ENCODE measurements at places on chromosomes 16 and 17.

GRCh38 chr17:21039839-21040575, 2.8 kb downstream of the USP22 start:
- peak; percentile 49 for DNase-seq

- no peak for DNase-seq
Observed at GRCh38 chr17:35052780-35053179, 10.7 kb downstream of the RFFL start.

- peak; percentile 79 for DNase-seq
Observed at GRCh38 chr17:412211-413015, 59.8 kb upstream of the RPH3AL start.

DNA sequence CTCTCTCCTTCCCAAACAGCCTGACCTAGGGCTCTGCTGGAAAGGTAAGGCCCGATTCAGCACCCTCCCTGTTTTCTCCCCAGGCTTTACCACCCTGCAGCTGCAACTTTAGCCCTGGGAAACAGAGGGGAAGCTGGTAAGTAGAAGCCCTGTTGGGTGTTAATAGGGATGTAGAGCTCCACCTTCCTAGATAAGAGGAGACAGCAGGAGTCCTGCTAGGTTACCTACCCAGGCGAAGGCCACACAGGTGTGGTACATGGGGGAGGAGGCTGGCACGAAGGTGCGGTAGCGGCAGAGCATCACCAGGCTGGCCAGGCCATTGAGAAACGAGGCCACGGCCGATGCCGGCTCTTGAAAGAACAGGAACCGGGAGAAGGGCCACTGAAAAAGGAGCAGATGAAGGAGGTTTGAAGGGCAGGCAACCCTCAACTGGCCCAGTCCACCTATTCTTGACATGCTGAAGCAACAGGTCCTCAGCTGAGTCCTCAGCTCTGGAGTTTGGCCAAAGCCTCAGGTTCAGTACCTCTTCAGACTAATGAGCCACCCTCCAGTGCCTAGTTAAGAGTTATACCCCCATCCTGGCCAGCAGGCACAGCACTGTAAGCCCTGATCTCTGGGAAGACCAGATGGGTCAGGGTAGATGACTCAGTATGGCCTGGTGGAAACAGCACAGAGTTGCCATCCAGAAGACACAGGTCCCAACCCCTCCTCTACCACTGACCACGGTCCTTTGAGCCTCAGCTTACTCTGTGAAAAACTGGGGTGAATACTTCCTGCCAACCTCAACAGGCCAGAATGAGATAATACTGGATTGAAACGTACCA, 3.3 kb downstream of the PGAP3 start:
- no peak for DNase-seq

DNA sequence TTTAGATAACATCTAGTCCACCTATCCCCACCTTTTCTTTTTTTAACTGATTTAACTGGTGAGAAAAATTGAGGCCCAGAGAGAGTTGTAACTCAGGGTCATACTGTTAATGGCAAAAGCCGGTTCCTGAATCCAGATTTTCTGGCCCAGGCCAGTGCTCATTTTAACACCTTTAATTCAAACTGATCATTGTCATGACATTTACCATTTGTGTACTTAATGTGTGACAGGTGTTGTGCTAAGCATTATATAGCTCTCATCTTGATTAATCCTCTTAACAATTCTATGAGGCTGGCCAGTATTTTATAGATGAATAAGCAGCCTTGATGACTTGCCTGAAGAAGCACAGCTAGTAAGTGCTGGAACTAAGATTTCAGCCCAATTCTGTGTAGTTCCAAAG, 14.4 kb downstream of the RHOT1 start:
- no peak for DNase-seq

GRCh38 chr17:8785547-8786413, 13.4 kb downstream of the MFSD6L start:
- peak; percentile 45 for DNase-seq

- DNase-seq, result no peak
Observed at GRCh38 chr17:62708587-62708986, 81.1 kb downstream of the MRC2 start.

- no peak for DNase-seq
Observed at GRCh38 chr17:36602030-36602748, 806 bp downstream of the MRM1 start.

DNA sequence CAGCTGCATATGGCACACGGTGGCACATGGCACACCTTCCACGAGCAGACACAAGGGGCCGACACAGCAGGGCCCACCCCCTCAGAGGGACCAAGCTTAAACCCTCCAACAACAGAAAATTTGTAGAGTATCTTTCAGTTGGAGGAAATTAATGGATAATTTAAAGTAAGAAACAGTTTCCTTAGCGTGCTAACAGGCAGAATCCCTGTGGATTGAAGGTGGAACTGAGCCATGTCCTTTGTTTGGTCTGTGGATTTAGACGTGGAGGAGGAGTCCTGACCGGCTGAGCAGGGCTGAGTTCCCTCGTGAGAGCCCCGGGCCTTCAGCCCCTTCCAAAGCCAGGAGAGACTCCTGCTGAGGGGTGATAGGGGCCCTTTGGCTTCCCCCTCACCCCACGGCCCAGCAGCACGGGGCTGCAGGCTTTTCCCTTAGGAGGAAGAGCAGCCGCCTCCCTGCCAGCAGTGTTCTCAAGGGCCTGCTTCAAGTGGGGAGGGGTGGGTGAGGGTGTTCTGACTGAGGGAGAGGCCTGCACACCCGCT, 1.4 kb upstream of the CYB561 start:
- no peak for DNase-seq
